Esophagus squamous epithelium (tissue), 5 donors: ENCODE measurements at places on chromosomes 1 and 21.

DNA sequence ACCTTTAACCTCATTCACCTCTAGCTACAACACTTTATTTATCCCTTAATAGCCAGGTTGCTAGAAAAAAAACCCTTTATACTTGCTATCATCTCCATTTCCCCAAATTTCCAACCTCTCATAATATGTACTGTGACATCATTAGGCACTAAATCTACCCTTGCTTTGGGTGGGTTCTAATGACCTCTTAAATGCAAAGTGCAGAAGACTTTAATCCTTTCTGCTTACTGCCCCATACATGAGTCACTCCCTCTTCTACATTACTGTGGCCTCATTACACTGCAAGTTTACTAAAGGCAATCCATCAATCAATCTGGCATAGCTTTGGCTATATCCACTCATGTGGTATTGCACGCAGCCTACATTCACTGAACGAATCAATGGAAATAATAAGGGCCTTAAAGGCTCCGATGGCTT is 353.3 kb downstream of the SMYD3 start:
- no peak for DNase-seq

GRCh38 chr1:107378426-107378825 is 237.6 kb downstream of the NTNG1 start:
- no peak for DNase-seq

DNA sequence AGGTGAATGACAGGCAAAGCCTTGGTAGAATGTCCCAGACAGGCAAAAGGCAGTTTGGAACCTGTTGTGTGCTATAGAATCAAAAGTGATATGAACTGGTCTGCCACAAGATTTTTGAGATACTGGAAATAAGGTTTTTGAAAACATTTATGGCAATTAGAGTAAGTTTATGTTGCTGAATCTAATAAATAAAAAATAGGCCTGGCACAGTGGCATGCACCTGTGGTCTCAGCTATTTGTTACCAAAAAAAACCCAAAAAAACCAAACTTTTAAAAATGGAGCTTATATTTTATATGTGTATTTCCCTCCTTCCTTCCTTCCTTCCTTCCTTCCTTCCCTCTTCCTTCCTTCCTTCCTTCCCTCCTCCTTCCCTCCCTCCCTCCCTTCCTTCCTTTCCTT is 76.4 kb upstream of the ARTN start:
- DNase-seq: no peak

DNA sequence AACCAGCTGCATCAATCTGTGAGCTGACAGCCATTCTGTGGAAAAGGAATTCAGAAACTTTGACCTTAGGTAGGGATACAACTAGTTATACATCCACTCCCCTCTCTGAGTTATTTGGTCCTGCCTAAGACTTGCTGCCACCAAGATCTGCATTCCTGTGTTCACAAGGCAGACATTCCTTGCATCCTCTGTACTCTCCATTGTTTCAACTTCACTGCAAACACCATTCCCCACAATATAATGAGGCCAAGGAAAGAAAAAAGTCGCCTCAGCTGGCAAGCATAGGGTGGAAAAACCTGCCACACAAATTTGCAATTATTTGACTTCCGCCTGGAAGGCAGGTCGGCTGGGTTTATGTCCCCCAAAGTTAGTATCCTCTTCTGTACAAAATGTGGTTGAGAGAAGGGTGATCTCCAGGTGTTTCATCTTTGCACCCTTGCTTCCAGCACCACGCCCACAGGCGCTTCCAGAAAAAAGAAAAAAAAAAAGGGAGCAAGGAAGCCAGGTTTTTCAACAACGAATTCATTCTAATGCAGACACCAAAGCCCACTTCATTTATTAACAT is 676 bp upstream of the CTTNBP2NL start:
- no peak for DNase-seq

DNA sequence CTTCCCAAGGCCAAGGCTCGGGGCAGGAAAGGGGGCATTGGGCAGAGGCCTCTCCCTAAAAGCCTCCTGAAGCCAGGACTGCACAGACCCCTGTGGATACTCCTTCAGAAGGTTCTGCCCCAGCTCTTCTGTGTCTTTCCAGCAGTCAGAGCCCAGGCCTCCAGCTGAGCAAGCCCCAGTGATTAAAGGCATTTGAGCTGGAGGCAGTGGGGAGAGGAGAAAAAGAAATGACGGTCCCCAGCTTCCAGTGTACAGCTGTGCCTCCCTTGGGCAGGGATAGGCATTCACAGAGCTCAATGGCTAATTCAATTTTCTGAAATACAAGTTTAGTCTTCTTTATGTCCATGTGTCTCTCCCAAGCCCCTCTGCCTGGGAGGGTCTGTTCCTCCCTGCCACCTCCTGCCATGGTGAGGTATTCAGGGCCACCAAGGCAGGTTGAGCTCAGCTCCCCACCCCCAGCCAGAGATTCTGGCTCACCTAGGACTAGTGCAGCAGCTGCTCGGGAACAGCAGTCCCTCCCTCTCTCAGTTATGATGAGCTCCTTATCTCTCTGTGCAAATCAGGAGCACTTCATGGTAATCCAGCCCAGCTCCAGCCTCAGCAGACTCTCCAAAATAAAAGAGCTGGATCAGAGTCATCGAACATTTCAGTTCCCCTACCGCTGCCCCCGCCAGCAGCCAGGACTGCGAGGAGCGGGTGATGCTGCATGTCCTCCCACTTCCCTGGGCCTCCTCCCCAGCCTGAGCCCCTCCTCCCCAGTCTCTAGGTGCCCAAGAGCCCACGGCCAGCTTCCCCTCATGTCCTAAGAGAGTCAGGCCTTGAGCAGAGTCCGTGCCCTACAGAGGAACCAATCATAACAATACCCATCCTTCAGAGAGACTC is 208.4 kb upstream of the ZC3H12A start:
- no peak for DNase-seq

GRCh38 chr1:52955129-52955970 is 28.3 kb downstream of the SCP2 start:
- no peak for DNase-seq

DNA sequence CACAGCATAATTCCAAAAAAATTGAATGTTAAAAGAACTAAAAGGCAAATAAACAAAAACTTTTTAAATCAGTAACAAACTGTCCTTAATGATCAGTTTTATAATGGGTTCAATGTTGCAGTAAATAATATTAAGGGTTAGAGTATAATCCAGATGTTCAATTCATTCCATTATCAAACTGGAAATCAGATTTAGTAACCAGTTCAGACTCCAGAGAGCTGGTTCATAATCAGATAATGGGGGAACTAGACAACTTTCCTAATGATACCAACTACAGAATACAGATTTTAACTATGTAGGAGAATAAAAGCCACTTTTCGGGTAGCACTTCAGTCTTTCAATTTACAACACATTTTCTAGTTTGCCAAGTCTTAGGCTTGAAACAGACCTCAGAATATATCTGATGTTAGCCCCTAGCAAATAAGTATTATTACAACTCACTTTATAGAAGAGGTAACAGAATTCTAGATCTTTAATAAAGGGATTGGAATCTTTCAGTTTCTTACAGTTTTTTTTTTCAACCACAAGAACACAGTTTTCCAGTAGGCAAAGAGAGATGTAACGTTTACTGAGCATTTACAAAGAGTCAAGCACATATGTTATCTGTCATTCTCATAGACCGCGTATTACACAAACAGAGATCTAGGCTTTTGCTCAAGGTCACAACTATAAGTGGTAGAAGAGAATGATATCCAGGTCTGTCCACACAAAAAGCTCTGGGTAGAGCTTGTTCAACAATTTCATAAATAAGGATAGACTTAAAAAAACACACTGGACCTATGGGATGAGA is 1.9 kb upstream of the DCAF6 start:
- no peak for DNase-seq

DNA sequence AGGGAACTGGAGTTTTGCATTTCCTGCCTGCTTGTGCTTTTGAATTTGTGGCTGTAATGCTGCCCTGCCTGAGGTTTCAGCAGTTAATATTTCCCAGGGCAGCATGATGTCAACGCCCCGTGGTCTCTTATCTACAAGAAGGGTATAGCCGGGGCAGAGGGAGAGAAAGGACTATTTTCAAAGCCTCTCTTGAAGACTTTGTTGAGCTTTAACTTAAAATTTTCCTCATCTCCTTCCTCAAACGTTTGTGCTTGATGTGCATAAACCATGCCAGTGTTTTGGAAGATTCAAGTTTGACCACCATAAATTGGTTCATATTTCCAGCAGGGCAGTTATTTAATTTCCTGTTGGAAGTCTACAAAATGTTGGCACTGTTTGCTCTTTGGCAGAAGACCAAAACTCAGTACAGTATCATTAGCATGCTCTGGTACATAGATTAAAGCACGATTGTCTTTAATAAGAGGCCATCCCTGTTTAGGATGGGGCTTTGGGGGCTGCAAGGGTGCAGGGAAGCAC is 43.4 kb downstream of the ROR1 start:
- DNase-seq: no peak
